H9 (cell line): ENCODE measurements at places on chromosomes 11 and 22.

DNA sequence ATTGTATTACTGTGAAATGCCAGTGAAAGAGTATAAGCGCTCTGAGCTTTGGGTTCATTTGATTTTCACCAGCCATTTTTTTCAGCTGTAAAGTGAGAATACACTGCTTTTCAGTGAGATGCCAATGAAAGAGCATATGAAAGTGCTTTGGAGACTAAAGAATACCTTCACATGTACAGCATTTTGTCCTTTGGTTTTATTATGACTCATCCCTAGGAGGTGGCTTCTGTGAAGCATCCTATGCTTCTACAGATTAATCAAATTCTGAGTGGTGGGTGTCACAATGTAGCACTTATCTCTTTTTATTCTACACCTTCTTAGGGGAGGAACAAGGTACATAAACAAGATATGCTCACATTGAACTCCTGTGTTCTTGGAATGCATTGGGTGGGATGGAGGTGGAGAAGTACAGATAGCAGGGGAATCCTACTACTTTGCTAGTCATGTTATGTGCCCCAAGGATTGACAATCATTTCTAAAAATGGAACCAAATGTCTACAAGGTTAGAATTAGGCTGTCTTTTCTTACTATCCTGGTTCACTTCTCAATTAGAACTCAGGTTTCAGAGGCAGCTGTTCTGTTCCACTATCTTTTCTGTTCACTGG, 18.7 kb downstream of the TRIM44 start:
- H3K4me1 ChIP-seq: no peaks in the 10 kb centered on the region
- no peaks in the 10 kb centered on the region for H3K27me3 ChIP-seq
- H3K27ac ChIP-seq: no peak overlapping the region
- peaks cover 2% of the 10 kb centered on the region; the same call in 2 of the 3 replicates for H3K36me3 ChIP-seq

- no peak overlapping the region for H3K4me3 ChIP-seq
- no peak overlapping the region for H3K27ac ChIP-seq
- H3K36me3 ChIP-seq: peaks cover 3% of the 10 kb centered on the region; the same call in 1 of the 2 replicates
- no peak for DNase-seq
Observed at GRCh38 chr22:35930933-35931332, 97.7 kb downstream of the RBFOX2 start.

DNA sequence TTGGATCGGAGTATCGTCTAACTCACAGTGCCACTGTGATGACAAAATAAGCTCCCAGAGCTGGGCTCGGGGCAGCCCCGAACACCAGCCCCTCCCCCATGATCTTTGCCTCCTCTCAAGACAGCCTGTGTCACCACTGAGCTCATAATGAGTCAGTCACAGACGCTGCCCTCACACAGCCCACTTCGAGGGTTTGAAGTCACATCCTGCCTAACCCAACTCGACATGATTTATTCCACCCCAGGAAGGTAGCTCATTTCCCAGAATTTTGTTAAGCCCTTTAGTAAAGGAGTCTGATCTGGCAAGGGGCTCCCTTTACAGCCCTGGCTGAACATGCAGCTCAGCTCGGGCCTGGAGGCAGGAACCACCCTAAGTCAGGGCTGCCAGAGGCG, 22.8 kb downstream of the MYH9 start:
- H3K36me3 ChIP-seq: 0 out of 2 replicates have a peak, but pooled peaks cover 3% of the 10 kb centered on the region
- H3K4me1 ChIP-seq: peaks cover 42% of the 10 kb centered on the region
- H3K4me3 ChIP-seq: no peak overlapping the region; the same call in 1 of the 2 replicates

DNA sequence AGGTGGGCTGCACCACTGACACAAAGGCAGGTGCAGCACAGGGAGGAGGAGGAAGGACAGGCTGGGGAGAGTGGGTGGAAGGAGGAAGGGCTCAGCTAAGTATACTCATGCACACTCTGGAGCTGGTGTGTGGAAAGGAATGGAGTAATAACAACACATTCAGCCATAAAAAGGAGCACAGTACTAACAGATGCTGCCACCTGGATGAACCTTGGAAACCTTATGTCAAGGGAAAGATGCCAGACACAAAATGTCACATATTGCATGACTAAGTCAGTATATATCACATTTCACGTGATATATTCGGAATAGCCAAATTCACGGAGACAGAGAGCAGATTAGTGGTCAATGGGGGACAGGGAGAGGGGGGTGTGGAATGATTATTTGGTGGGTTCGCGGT, 389.6 kb upstream of the SYN3 start:
- H3K4me1 ChIP-seq: peaks cover 6% of the 10 kb centered on the region
- H3K27ac ChIP-seq: no peak overlapping the region
- no peaks in the 10 kb centered on the region for H3K27me3 ChIP-seq

- no peak for DNase-seq
- H3K36me3 ChIP-seq: peaks cover 7% of the 10 kb centered on the region
- H3K4me3 ChIP-seq: no peak overlapping the region
- H3K27ac ChIP-seq: no peak overlapping the region
Observed at GRCh38 chr11:44978274-44978960, 27.7 kb upstream of the TP53I11 start.

DNA sequence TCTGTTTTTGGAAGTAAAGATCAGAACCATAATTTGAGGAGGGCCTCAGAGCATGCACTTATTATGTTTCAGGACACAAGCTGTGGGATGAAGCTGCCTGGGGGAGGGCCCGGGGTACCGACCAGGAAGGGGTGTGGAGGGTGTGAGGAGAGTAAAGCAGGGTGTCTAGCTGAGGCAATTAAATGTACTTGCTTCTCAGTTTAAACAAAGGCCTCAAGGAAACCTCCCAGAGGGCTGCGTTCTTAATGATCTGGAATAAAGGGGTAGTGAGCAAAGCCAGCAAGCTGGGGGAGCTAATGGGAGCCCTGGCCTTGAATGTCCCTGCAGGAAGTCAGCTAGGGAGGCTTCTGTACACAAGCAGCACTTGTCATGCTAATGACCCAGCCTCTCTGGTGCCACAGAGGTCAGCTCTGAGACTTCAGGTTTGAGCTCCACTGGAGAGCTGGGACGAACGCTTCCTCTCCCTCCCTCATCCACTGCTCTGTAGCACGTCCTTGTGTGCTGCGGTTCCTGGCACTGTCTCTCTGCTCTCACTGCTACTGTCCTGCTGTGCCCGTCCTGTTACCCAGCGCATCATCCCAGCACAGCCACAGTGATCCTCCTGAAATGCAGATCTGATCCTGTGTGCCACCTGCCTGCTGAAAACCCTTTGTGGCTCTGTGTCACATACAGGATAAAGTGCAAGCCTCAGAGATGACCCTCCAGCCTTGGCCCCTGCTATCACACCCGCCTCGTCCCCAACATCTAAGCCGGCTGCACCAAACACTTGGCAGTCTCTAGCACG, 159.7 kb downstream of the DBX1 start:
- peaks cover 15% of the 10 kb centered on the region for H3K4me1 ChIP-seq
- peak overlapping the region; percentile 69 for H3K4me3 ChIP-seq
- no peaks in the 10 kb centered on the region; the same call in 1 of the 2 replicates for H3K27me3 ChIP-seq
- peak; percentile 96 for DNase-seq

DNA sequence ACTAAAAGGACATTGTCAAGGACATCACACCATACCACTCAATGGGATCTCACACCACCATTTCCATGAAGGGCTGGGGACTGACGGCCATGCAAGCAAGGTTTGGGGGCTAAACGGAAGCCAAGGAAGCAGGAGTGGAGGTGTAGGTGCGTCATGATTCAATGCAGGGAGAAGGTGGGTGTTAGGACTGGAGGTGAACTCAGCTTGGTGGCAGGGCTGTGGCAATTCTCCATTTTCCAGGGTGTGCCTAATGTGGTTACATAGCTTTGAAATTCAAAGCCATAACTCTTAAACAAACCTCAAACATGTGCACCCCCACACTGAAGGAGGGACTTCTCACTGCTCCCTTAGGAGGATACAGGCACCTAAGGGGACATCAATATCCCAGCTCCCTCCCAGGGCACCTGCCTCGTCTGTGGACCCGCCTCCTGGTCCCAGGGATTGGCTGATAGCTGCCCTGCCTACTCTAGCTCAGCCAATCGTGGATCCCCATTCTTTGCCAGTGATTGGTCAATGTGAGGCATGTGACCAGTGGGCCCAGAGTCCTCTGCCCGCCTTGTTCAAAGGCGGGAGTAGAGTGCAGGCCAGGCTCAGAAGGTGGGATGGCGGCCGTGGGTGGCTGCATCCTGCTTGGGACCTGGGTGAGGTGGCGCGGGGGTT, 64.6 kb downstream of the CTTN start:
- no peak for DNase-seq
- H3K27ac ChIP-seq: no peak overlapping the region
